ENCODE measurements at places on chromosomes 3 and 15. TPM values are rescaled to one million over a fixed set of nuclear protein-coding genes. Genes with fewer than 3 reads are reported as not detected.
A peak's percentile ranks its signal among the peaks of the same experiment; 100 is the strongest.

PRRT3 gene
- total RNA-seq, result 5.5 TPM

FOXL2NB gene
- not detected for total RNA-seq

DLL4 gene
- 0.09 TPM for total RNA-seq

- no peak for DNase-seq
Observed at GRCh38 chr15:43186003-43186353, 775 bp downstream of the CCNDBP1 start.

GOLGA6L10 gene
- total RNA-seq, result 0.49 TPM

DNA sequence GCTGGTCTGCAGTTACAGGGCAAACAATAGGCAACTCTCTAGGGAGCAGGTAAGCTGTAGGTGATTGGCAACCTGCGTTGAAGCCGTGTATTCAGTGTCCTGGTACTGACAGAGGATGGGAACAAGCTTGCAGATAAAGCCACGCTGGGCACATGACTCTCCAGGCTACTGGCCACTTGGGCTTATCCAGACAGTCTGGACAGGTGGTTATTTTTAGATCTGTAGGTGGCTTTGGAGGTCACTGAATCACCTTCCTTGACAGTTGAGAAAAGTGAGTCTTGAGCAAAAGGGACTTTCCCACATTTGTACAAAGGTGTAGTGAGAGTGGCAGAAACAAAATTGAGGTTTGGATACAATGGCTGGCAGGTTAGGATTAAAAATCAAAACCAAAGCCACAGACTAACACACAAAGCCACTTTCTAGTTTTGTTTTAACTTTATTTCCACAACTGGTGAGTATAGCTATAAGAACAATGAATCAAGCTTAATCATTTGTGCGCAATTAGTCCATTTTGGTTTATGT, 22.3 kb upstream of the IL1RAP start:
- no peak for DNase-seq

- no peak for DNase-seq
Observed at GRCh38 chr3:48528754-48529153, 24.8 kb upstream of the SHISA5 start.

DNA sequence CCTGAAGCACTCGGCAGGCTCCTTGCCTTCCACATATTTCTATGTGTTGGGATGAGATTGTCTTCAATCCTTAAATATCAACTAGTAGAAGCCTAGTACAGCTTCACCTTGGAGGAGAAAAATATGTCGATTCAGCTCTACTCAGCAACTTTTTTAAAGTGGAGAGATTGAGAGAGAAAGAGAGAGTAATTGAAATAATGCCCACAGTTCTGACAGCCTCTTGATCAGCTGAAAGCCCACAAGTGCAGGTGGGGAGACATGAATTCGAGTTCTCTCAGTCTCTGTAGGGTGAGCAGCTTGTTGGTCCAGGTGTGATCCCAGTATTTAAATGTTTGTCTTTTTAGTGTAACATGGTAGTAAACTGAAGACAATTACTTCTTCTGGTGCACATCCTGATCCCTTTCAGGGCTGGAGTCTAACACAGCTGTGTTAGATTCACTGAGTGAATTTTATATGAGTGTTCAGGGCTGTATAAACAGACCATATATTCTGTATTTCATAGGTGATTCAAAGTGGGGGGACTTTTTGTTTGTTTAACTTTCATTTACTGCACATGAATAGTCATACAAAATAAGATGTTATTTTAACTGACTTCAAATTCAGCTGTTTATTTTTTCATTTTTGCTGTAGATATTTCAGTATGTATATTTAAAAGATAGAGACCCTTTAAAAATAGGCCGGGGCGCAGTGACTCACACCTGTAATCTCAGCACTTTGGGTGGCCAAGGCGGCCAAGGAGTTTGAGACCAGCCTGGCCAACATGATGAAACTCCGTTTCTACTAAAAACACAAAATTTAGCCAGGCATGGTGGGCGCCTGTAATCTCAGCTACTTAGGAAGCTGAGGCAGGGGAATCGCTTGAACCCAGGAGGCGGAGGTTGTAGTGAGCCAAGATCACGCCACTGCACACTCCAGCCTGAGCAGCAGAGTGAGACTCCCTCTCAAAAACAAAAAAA, 64.0 kb downstream of the ST6GAL1 start:
- peak; percentile 27 for DNase-seq

HYKK gene
- total RNA-seq, result 10.2 TPM

GRK7 gene
- total RNA-seq, result not detected

EEF1AKMT4 gene
- 2.5 TPM for total RNA-seq

TMEM207 gene
- total RNA-seq, result not detected

GPR149 gene
- not detected for total RNA-seq

All from fibroblast of the aortic adventitia (primary cell).